Suppressor macrophage treated with lipopolysaccharide for 1 hour (primary cell): ENCODE measurements at places on chromosomes 12 and 14.

- no peak for DNase-seq
These were observed 12.9 kb downstream of the RIMBP2 start for GRCh38 chr12:130702966-130703732.

DNA sequence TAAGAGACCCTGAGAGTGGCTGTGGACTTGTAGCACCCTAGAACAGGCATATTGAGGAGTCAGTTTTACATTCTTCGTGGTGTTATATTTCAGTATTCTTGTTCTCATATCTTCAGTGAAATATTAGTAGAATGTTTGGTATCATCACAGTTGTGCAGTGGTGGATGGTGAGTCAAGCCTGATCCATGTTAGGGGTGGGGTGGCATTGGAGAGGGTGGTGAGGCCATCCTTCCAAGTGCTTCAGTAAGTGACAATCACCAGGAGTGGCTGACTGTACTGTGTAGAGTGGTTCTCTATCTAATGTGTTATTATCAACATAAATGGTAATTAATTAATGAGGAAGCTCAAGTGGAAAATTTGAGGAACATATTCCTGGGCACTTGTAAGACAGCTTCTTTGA lies 197.7 kb upstream of the SLC16A7 start:
- DNase-seq = no peak

- DNase-seq = no peak
These were observed 112.3 kb downstream of the OTOGL start for GRCh38 chr12:80211671-80212070.

GRCh38 chr12:53062977-53063707 lies 13.3 kb downstream of the TNS2 start:
- no peak for DNase-seq

DNA sequence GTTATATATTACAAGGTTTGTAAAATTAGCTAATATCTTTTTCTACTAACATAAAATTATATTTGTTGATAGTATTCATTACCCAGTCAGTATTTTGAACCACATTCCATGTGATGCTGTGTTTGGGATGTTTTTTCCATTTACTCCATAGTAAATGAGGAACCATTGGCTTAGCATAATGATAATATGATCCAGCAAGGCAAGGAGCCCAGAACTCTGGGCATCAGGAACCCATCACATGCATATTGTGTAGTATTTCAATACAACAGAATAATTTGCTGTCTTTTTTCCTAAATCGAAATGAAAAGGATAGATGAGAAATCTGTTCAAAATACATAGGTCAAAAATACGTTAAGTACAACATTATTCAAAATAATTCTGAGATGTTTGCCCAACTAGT lies 48.7 kb upstream of the GARIN2 start:
- no peak for DNase-seq

DNA sequence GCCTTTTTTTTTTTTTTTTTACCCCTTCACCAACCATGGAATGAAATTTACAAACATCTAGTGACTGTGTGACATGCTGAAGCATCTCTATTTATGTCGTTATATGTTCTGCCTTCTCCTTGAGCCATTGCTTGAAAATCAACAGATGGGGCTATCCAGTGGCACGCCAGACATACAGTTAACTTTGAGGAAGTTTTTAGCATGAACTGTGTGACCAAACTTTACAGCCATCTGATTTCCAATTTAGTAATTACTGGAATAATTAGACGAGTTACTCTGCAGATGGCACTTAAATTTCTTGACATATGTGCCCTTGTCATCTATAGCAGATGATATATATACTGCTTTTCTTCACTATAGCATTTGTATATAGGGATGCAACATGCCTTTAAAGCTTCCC lies 192.1 kb downstream of the SNAPC1 start:
- DNase-seq = no peak

DNA sequence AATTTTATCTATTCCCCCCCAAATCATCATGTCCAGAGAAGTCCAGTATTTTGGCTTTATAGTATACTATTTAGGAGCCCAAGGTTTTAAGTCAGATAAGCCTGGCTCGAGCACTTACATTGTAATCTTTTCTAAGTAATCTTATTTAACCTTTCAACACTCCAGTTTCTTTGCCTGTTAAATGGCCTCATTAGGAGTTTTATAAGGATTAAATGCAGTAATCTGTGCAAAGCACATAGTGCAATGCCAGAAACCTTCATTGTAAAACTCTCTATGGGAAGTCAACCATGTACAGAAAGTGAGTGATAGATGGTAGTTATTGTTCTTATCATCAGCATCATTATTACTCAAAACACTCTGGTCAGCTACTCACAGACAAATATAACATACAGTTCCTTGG lies 1330.4 kb downstream of the SLC16A7 start:
- DNase-seq = no peak

DNA sequence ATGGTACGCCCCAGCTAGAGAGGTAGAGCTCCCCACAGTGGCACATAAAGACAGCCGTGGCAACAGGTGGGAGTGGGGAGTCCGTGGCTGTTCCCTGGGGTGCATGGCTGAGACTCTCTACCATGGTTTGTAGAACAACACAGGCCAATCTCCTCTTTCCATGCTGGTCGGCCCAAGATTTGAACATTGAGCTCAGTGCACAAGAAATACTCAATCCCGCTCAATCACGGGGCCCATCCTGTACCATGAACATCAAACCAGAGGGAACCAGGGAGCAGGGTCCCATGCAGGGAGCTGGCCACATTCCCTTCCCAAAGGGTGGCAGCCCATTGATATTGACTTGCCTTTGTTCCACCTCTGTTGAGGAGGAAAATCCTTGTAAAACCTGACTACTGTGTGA lies 353.1 kb downstream of the DPF3 start:
- no peak for DNase-seq

DNA sequence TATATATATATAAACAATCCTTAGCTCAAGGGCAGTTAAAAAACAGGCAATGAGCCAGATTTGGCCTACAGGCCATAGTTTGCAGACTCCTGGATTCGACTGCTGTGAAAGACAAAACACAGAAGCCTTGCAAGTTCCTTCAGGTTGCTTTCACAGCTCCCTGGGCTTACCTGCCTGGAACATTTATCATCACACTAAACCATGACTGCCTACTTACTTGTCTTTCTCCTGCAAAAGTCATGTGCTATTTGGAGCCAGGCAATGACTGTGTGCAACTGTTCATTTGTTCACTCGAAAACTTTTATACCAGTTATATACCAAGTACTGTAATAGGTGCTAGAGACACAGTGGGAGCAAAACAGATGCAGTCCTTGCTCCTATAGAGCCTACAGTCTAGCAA lies 2.2 kb upstream of the RPS6KA5 start:
- no peak for DNase-seq

DNA sequence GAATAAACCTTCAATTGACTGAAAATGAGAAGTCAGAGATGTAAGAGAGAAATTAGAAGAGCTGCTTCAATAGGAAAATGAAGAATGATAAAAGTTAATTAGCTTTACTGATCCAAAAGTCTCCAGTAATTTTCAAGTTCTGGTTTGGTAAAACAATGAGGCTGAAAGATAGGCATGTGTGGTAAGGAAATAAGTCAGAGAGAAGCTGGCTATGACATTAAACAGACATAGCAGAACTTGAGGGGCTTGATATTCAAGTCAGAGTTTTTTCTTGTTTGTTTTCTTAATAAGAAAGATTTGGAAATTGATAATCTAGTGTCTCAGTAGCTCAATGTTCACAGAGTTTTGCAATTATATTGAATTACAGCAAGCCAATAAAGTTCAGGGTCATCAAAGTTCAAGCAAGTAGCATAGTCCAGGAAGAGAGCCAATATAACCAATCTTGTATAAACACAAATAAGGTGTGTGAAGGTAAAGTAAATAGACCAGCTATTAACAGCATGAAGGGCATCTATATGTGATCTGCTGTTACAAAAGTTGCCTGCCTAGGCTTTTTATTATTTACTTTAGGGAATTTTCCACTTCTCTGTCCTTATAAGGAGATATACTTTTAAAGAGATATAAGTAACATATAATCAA lies 1111.5 kb downstream of the TRHDE start:
- no peak for DNase-seq

GRCh38 chr14:90677484-90678050 lies 138.7 kb downstream of the TTC7B start:
- peak; percentile 83 for DNase-seq

DNA sequence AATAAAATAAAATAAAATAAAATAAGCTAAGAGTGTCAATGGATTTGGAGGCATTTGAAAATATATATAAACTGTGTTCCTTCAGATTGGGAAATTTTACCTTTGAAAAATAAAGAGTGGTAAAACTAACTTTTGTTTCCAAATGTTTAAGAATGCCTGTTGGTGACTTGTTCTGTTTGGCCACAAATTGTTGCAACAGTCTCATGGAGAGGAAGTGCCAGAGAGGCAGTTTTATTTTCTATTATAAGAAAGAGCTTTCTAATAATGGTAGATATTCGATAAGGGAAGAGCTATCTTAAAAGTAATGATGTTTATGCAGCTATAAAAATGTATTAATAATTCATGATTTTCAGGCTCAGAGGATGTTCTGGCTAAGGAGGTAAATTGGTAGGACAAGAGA lies 68.8 kb upstream of the MDGA2 start:
- peak; percentile 31 for DNase-seq

DNA sequence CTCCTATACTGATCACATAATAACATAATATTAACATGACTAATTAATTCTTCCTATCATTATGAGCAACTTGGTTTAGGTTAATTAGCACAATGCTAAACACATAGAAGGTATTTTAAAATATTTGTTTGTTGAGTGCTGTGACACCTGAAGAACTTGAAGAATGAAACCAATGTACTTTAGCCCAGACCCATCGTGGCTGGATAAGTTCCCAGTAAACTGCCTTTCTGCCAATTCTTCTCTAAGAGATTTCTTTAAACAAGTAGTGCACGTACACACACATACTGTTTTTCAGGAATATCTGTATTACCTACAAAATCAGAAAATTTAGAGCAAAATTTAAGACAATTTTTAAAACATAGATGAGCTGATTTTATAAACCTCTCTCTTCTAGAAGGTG lies 207.4 kb upstream of the SSTR1 start:
- DNase-seq = no peak

GRCh38 chr12:111429828-111430432 lies 24.2 kb downstream of the SH2B3 start:
- no peak for DNase-seq

GRCh38 chr12:113134521-113134951 lies 1.0 kb downstream of the RASAL1 start:
- DNase-seq = no peak

DNA sequence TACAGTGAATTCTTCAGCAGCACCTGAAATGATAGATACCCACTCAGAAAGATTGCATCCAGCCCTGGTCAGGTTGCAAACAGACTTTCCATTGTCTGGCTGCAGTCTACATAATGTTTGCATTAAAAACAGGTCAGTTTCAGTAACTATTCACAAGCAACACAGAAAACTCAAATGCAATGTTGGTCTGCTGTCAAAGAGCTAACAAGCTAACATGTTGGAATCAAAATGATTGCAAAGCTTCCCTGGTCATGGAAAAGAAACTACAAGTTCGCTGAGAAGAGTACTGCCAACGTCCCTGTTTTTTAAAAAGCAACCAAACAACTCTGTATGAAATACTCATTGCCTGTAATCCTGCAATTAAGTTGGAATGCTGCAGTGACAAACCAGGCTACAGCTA lies 374.7 kb downstream of the ADAMTS20 start:
- no peak for DNase-seq

DNA sequence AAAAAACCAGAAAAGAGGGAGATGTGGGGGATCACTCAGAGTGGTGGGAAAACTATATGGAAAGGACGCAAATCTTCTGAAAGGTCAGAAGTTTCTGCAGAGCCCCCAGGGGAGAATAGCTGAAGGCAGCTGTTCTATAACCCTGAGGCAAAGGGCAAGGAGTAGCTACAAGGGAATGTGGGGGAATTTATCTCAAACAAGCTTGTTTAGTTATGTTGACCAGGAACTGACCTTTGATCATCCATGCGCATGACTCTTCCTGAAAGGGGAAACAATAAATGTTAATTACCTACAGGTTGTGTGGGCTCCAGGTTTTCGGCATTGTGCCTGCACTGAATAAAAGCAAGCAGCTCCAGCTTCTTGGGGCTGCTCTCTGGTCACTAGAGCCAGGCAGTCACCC lies 968.5 kb downstream of the AACS start:
- DNase-seq = no peak

- peak; percentile 37 for DNase-seq
These were observed 15.7 kb downstream of the KDM2B start for GRCh38 chr12:121565076-121565475.

GRCh38 chr12:70839544-70839943 lies 81.0 kb downstream of the PTPRR start:
- no peak for DNase-seq

GRCh38 chr12:85996280-85996679 lies 122.2 kb downstream of the NTS start:
- DNase-seq = no peak

GRCh38 chr12:57452181-57452936 lies 2.7 kb upstream of the INHBE start:
- DNase-seq = peak; percentile 35

DNA sequence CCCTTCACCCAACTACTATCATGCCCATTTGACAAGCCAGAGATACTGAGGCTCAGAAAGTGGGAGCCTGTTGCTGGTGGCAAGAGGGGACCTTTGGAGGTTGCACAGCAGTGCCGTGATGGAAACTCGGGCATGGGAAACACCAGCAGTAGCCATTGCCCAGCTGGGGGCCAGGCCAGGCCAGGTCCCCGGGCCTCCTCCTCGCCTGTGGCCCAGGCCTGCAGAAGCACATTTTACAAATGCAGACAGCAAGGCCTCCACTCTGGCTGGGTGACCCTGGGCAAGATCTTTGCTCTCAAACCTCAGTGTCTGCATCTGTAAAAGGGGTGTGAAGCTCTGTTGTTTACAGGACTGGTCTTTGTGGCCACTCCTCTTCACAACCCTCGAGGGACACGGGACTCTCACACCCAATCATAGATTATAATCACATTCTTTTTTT lies 4.5 kb upstream of the SH2B3 start:
- no peak for DNase-seq

DNA sequence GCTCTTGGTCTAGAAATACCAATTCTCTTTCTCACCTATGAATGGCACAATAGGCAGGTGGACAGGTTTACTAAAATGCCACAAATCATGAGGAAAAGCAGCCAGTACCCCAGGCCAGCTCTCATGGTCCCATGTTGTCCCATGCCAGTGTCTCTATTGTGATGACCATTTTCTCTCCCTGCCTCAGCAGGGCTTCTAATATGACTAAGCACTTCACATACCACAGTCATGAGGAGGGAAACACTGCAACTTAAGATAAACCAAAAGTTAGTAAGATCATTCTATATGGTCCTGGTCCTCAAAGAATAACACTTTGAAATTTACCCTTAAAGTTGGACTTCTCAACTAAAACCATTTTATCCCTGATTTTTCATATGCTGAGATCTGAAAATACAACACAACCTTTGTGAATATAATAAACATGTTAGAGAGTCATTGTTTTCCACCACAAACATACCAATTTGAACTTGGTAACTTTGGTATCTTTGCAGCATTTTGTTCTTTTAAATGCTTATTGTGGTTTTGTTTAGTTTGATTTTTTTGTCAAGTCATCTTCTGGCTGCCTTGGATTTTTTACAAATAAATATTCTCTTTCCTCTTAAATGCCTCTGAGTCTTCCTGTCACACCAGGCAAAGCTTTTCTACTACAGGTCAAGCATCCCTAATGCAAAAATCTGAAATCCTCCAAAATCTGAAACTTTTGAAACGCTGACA lies 3.6 kb downstream of the TTC5 start:
- no peak for DNase-seq
